ENCODE measurements at places on chromosomes 1 and 21. TPM values are rescaled to one million over a fixed set of nuclear protein-coding genes. Genes with fewer than 3 reads are reported as not detected.

- DNase-seq: no peak
Observed at GRCh38 chr1:29555043-29555620, 318.8 kb downstream of the PTPRU start.

DNA sequence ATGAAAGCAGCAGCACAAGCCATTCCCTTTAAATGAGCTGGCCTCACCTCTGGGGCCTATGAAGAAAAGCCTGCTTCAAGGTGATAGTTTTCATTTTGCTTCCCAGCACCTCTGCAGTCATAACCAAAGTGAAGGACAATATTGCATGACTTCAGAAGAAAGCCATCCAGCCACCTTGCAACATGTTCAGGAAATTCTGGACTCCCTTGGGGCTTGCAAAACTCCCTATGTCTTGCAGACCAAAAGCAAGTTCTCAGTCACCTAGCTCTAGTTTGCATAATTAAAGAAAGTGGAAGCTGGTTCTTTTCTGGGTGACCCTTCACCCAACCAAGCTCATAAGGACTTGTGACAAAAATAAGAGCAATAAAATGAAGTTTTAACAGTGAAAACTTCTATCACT lies 87.6 kb downstream of the GFI1 start:
- no peak for DNase-seq

DNA sequence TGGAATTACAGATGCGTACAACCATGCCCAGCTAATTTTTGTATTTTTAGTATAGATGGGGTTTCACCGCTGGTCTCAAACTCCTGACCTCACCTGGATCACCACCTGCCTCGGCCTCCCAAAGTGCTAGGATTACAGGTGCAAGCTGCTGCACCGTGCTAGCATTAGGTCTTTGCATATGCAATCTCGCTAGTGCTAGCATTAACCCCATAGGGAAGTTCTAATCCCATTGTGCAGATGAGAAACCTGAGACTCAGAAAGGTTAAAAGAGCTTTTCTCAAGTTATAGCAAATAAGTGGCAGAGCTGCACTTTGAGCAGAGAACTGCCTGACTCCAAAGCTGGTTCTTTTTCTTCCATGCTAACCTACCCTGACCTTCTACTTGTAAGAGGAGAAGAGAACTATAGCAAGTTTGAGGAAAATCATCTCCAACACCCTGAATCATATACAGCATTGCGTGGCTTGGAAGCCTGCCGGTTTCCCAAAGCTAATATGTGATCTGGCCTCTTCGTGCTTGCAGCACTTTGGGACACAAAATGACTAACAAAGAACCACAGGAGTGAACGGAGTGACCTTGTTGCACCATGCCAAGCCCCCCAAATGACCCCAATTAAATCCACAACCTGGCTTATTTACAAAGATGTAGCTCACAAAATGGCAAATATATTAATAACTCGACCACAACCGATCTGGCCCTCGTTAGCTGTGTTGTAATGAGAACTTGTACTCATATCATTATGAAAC lies 185.1 kb downstream of the TM2D1 start:
- DNase-seq: peak; percentile 27

The NBPF10 gene
- total RNA-seq: 1.1 TPM
